ENCODE measurements at places on chromosomes 13 and 19. TPM values are rescaled to one million over a fixed set of nuclear protein-coding genes. Genes with fewer than 3 reads are reported as not detected.
A peak's percentile ranks its signal among the peaks of the same experiment; 100 is the strongest.

Gene ZNF256
- total RNA-seq, result 5.4 TPM

- ATAC-seq, result no peak
Measured at GRCh38 chr19:52214241-52214640, 24.4 kb downstream of the PPP2R1A start.

Gene PCP2
- not detected for total RNA-seq

DNA sequence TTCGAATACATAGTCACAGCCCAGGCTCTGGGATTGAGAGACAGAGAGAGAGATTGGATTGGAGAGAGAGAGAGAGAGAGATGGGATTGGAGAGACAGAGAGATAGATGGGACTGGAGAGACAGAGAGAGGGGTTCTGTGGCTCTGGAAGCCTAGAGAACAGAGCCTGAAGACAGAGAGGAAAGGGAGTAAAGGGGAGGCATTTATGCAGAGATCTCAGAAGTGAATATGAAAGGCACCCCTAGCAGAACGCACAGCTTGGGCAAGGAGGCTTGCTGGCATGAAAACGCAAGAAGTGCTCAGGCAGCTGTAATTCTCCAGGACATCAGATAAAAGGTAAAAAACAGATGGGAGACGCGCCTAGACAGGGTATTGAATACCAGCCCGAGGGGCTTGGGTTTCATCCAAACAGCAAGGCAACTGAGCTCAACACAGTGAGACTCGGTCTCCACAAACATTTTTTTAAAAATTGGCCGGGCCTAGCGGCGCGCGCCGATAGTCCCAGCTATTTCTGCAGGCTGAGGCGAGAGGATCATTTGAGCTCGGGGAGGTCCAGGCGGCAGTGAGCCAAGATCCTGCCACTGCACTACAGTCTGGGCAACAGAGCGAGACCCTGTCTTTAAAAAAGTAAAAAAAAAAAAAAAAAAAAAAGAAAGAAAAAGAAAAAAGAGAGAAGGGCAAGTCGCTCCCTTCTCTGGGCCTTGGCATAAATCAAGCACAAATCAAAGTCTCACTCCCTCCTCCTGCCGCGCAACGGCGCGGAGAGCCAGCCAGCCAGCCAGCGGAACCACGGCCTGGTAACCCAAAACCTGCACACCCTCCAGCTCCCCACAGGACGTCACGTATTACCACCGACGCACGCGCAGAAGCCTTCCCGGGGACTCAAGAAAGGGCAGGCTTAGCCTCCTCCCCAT, 774 bp upstream of the PPP2R1A start:
- ATAC-seq, result peak; percentile 0

DNA sequence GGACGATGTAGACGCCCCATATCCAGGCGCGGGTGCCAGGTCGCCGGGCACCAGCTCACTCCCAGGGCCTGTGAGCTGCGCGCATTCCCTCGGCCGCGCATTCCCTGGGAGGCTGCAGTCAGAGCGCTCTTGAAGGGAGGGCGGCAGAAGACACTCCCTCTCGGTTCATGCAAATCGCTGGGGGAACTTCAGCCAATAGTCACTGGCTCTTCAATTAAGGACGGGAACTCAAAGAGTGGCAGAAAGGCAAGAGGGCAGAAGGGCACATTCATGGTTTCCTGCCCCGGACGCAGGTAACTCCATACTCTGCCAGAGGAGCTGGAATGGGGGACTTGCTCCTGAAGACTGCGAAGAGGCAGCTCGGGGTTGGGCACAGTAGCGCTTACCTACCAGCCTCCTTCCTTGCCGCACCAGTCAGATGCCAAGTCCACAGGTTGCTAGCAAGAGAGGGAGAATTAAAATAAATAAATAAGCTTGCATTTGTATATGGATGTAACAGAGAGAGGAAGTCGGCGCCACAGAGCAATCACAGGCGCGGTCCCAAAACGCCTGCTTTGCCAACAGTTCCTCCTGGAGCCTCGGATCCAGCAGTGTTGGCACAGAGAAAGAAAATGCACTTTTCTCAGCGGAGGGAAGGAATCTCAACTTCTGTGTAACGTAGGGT, 459 bp downstream of the PCDH20 start:
- peak; percentile 77 for ATAC-seq

Gene KIR2DL3
- total RNA-seq, result not detected

- peak; percentile 1 for ATAC-seq
Measured at GRCh38 chr19:48645620-48646000, 377 bp downstream of the CA11 start.
